Mucosa of descending colon (tissue), 3 donors: ENCODE measurements at places on chromosomes 12 and 14. TPM values are rescaled to one million over a fixed set of nuclear protein-coding genes. Genes with fewer than 3 reads are reported as not detected.

Gene STAB2
- total RNA-seq: 1.5 TPM

Gene YAF2
- 22.2 TPM for total RNA-seq

Gene RFX4
- total RNA-seq: not detected

Gene TAS2R42
- not detected for total RNA-seq

Gene A2M
- total RNA-seq: 83.5 TPM

Gene TSPAN19
- total RNA-seq: not detected

Gene GPRC5D
- not detected for total RNA-seq

Gene LUM
- 22.1 TPM for total RNA-seq

- DNase-seq: no peak
These were observed 13.0 kb upstream of the APOBEC1 start for GRCh38 chr12:7678744-7679143.

DNA sequence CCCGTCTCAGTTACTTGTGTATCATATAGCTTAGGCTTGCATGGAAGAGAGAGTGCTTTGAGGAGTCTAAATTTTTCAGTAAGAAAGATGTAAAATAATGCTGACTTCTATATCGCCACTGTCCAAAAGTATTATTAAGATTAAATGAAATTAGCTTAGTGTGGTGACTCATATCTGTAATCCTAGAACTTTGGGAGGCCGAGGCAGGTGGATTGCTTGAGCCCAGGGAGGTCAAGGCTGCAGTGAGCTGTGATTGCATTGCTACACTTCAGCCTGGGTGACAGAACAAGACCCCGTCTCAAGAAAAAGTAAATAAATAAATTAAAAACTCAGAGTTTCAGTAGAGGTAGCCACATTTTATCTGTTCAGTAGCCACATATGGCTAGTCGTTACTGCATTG lies 23.3 kb downstream of the PAPOLA start:
- no peak for DNase-seq

DNA sequence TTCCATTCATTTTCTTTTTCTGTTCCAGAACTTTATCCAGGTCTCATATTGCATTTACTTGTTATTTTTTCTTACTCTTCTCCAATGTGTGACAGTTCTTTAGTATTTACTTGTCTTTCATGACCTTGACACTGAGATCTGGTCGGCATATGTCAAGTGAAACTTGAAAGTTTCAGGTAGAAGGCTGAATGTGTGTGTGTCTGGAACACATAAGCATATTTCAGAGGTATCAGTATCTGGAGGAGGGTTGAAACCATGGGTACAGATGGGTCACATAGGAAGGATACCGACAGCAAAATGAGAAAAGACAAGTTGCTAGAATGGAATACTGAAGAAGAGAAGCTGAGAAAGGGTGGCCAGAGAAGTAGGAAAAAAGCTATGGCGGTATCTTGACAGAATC lies 22.5 kb upstream of the PTGDR start:
- no peak for DNase-seq

GRCh38 chr12:125187780-125188741 lies 122.8 kb downstream of the AACS start:
- DNase-seq: no peak

DNA sequence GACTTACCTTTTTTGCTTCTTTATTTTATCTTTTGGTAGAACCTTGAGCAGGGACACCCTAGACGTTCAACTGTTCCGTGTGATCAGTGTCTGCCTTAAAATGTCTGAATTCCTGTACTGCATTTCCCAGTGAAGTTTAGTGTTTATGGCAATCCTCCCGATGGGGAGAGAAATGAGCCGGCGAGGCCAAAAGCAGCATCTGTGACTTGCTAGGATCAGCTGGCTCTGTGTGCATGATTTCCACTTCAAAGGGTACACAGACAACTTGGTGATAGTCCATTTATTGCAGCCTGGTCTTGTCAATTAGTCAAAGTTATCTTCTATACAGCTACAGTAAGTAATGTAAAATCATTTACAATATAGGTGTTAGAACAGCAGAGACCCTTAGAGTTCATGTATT lies 768.5 kb downstream of the DIO2 start:
- DNase-seq: no peak

GRCh38 chr14:77590845-77591485 lies 25.5 kb downstream of the SPTLC2 start:
- no peak for DNase-seq

- DNase-seq: no peak
These were observed 9.6 kb downstream of the KCNJ8 start for GRCh38 chr12:21764950-21765349.

GRCh38 chr12:13097491-13098011 lies 5.9 kb downstream of the GSG1 start:
- no peak for DNase-seq
